ENCODE measurements at places on chromosomes 16 and 17.

- no peak for DNase-seq
These were observed 34.1 kb downstream of the CDK5R1 start for GRCh38 chr17:32520737-32521404.

DNA sequence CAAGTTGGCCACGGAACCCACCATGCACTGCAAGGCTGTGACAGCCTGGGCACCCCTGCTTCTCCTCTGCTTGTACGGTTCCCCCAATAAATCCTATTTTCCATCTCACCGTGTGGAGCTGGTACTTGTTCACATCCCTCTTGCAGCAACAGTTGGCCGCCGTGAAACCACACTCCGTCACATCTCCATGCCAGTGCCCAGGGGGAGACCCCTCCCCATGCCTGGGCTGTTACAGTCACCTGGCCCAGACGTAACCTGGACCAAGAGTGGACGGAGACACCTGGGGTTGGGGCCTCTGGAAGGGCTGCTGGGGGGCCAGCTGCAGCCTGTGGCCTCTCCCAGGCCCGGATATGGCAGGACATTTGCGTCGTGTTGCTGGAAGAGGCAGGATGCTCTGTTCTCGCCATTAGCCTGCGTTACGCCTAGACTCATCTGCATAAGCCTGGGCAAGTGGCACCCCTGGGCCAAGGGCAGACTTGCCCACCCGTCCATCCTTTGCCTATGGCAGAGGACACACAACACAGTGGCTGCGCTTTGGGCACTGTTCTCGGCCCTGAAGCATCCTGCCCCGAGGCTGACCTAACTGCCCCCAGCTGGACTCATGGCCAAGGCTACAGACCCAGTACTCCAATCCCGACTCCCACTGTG, 14.2 kb upstream of the KREMEN2 start:
- DNase-seq = no peak

DNA sequence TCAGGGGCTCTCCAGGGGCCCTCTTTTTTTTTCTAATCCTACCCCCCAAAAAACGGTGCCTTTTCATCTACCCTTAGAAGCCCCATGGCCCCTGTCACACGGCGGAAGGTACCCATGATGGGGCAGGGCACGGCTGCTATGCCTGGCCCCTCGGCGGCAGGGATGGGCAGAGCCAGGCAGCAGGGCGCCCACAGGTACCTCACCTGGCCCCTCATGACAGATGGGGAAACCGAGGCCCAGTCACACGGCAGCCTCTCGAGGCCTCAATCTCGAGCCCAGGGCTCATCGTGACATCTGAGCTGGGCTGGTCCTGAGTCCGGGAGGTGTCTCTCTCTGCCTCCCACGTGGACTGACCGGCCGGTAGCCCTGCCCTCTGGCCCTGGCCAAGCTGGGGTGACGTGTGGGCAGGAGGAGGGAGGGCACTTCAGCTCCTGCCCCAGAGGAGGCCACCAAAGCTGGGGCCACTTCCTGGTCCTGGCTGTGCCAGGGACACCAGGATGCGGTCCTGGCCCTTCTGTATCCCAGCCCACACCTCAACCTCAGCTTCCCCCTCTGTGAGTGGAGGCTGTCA, 11.6 kb downstream of the TRAF7 start:
- no peak for DNase-seq

DNA sequence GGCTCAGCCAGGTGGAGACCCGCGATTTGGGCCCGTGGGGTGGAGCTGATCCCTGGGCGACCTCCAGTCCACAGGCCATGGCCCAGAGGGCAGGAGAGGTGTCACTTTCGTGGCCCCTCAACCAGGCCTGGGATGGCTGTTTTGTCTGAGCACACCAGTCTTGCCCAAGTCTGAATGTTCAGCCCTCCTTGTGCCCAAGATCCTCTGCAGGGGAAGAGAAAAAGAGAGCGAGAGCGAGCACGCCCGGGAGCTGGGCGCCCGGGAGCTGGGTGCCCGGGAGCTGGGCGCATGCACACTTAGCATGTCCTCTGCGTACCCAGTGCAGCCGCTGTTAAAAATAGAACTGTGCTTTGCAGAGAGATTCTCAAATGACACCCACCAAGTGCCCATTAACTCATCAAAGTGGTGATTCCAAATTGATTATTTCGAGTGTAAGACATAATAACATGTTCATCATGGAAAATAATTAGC, 403.3 kb upstream of the TNRC6C start:
- DNase-seq = no peak

DNA sequence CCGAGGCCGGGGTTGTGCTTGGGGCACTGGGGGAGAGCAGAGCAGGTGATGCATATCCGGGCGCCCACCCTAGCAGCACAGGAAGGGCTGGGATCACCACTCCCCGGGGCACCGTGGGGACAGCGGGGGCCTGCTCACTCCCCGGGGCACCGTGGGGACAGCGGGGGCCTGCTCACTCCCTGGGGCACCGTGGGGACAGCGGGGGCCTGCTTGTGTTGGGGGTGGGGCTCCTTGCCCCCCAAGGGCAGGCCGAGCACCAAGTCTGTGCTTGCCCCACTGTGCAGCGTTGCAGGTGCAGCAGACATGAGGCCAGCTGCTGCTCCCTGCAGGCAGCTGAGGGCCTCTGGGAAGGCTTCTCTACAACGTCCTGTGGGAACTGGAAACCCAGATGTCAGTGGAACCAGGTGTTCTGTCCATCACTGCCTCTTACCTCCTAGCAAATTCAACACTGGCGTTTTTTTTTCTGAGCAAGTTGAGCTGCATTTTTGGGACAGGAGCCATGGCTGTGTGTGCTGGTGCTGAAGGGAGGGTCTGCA, 25.0 kb upstream of the ZNF750 start:
- no peak for DNase-seq

GRCh38 chr17:44981221-44981968, 13.3 kb upstream of the C1QL1 start:
- DNase-seq = no peak

DNA sequence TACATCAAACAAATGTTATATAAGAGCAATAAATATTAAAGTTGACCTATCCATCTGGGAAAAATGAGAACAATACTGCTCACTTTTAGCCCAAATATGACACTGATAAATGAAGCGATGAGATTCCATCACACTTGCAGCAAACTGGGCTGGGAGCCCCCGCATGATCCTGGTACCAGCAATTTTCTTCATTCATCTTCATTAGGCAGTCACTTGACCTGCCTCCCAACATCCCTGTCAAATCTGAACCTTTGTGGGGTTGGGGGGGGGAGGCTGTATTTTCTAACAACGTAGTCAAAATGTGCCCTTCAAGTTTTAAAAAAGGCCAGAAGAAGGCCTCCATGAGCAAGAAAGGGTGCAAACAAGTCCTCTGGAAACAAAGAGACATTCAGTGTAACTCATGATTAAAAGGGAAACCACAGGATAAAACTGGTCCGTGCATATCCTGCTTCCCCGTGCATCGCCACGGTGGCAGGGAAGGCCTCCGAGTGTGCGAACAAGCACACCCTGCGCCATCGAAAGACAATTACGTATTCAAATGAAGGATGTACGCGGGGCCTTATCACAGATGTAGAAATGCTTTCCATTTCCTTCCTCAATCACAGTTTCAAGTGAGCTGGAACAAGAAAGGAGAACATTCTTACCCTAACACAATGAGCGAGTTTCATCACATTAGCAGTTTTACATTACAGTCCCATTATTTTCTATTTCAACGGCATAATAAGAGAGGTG, 48.4 kb downstream of the TOX3 start:
- DNase-seq = no peak

DNA sequence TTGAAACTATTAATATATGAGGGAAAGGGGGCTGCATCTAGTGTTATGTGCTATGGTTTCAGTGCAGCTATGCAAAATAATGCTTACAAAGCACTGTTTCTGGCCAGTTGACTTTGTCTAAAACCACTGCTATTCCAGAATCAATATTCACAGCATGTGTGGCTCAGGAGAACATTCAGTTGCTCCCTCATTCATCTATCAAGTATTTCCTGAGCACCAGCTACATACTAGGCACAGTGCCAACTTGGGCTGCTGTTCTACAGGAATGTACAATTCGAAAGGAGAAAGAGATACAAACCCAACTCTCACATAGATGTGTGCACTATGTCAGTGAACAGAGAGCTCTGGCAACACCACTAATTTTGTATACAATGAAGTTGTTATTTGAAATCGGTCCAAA, 183.0 kb downstream of the PHKB start:
- DNase-seq = no peak

DNA sequence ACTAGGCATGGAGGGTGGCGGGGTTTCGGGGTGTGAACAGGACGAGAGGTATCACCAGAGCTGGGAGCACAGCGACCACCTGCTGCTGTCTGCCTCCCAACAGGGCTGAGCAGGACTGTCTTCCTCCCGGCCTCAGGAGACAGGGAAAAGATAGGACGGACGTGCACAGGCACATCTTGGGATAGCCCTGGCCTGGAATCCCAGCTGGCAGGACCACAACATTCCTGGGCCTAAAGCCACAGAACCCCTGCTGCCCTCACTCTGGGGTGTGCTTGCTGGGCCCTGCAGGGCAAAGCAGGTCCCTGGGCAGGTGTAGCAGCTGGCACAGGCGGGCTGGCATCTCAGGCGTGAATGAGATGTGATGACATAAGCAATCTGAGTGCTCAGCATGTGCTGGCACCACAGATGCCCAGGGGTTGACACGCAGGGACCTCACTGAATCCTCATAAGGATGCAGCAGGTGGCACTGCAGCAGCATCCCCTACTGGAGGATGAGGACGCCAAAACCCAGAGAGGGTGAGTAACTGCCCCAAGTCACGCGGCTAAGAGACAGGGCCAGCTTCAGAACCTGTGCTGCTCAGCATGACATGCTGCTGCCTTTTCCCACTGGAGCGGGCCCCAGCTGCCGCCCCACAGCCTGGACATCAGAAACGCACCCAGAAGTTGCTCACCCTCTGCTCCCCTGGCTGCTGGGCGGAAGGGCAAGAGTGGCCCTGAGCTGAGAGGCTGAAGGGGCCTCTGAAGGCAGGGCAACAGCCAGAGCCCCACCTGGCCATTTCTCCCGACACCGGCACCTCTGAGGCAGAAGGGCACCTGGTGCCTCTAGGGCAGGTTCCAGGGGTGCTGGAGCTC, 7.1 kb downstream of the CORO7 start:
- DNase-seq = no peak

DNA sequence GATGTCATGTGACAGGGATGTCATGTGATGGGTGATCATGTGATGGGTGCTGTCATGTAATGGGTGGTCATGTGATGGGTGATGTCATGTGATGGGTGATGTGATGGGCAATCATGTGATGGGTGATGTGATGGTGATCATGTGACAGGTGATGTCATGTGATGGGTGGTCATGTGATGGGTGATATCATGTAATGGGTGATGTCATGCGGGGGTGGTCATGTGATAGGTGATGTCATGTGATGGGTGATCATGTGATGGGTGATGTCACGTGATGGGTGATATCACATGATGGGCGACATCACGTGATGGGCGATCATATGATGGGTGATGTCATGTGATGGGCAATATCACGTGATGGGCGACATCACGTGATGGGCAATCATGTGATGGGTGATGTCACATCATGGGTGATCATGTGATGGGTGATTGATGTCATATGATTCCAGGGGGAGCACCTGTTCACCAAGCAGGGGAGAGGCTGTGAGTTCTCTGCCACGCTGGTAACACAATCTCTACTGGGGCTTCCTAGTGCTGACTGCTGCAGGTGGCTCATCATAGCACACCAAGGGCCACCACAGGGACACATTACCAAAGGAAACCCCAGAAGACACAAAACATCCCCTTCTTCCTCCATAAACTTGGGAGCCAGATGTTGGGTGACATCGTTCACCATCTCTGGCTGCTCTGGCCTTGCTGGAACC, 16.5 kb downstream of the CD300LB start:
- peak; percentile 14 for DNase-seq
